ENCODE measurements at places on chromosomes 3 and 15.
A peak's percentile ranks its signal among the peaks of the same experiment; 100 is the strongest.

GRCh38 chr3:128068156-128068620 is 16.0 kb downstream of the SEC61A1 start:
- peak; percentile 19 for DNase-seq

DNA sequence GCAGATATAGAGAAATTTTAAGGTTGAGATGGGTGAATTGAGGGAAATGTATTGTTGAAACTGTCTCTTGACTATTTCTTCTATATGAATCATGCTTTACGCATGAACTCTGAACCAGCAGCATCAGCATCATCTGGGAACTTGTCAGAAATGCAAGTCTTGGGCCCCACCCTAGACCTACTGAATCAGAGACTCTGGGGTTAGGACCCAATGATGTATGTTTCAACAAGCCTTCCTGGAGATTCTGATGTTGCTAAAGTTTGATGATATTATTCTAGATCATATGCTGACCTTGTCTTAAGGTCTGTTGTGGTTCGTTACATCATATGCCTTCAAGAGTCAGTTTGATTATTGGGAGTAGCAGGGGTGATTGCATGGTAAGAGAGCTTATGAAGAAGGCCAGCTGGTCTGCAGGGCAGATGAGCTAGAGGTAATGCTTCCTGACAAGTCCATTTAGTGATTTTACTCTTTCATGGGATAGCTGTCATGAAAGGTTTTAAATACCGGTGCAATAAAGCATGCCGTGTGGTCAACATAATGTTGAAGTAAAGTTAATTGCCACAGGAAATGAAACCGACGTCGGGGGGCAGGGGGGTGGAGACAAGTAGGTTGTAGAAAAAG is 152.4 kb upstream of the MRPL3 start:
- no peak for DNase-seq

DNA sequence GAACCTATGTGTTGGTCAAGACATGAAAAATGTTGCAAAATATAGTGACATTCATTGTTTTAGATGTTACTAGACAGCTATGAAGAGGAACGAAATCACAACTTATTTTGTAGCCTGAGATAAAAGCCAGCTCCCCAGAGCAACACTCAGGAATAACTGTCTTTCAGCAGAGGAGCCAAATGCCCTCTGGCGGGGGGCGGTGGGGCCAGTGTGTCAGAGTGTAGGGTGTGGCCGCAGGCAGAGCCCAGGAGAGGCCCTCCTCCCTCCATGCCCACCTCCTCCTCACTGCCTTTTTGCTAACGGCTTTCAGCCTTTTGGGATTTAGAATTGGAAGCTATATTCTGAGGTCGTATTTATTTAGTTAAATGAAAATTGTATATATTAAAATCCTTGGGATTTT is 16.9 kb downstream of the APOD start:
- DNase-seq = no peak

- DNase-seq = no peak
These were observed 8.8 kb downstream of the IL1RAP start for GRCh38 chr3:190522621-190523222.

GRCh38 chr3:39108200-39108710 is 775 bp downstream of the TTC21A start:
- no peak for DNase-seq

DNA sequence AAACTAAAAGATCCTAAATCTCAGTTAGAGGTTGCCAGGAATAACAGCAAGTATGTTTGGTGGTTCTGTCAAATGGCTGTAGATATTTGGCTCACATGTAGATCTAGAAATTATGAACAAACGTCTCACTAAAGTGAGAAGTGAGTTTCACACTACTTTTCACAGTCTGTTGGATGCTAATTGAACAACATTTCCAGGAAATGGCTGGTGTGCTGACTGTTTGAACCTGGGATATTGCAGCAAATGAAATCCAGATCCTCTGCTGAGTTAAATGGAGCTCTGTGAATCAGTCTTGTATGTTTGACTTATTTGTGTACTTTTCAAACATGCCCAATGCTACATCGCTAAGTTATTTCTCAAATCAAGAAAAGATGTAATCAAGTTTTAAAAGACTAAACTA is 21.3 kb upstream of the RSL24D1 start:
- no peak for DNase-seq

DNA sequence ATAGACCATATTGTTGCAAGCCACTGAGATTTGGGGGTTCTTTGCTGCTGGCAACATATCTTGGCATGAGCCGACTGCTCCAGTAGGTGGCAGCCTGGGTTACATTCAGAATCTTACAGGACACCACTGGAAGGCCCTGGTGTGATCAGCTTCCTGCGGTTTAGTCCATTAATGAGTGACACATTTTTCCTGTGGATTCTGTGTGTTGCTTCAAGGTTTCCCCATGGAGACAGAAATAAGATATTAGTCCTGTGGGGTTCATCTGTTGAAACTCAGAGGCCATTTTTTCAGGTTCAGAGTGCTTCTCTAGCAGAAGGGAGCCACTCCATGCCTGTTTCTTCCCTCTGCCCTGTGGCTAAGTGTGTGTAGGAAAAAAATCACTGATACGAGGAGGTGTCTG is 116.2 kb downstream of the MFSD1 start:
- DNase-seq = peak; percentile 80

DNA sequence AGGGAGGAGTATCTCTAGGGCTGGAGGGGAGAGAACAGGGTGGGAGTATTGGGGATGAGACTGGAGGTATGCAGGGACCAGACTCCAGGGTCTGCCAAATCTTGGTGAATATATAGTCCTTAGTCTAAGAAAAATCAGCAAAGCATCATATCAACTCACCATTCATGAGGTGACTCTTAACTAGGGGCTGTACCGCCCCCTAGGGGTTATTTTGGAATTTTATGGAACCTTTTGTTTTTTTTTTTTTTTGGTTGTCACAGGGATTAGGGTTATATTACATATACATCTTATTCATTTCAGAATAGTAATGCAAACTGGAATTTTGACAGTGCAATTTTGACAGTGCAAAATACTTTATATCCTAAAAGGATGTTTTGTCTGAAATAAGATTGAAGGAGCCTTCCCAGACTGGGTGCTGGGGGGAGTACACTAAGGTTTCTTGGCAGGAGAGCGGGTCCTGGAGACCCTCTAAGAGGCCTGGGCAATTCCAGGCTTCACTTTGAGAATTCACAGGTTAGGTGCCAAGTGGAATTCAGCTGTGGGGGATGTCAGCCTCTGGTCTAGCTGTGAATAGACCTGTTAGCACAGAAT is 7.5 kb downstream of the CMTM7 start:
- DNase-seq = peak; percentile 7

- no peak for DNase-seq
These were observed 65.6 kb upstream of the NEDD4 start for GRCh38 chr15:56058986-56059385.

DNA sequence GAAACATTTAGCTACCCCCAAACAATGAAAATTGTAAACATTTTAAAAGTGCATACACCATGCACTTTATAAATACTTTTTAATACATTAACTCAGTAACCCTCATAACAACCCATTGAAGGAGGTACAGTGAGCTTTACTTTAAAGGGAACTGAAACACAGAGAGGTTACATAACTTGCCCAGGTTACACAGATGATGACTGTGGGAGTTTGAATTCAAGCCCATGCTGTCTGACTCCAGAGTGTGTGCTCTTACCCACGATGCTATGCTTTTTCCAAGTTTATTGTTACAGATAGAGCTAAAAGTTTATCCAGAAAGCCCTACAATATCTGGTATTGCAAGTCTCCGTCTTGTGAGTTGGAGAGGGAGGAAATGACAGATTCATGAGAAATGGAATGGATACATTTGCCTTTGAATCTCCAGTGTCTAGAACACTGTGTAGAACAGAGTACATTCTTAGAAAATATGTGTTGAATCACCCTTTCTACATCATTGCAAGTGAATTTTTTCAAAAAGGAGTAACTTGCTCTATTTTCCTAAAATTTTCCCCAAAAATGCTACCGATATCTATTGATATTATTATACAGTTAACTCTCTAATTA is 428.3 kb downstream of the NAALADL2 start:
- DNase-seq = no peak

DNA sequence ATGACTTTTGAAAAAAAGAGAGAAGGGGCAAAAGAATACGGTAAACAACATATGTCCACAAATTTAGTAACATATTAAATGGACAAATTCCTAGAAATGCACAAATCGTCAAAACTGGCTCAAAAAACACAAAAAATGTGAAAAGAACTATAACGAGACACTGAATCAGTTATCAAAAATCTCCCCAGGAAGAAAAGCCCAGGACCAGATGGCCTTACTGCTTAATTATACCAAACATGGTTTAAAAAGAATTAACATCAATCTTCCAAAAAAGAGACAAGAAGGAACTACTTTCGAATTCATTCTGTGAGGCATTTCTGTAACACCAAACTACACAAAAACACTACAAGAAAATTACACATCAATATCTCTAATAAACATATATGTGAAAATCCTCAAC is 117.4 kb downstream of the STAG1 start:
- no peak for DNase-seq

Measured in COR-L47 (cell line).